Fibroblast of villous mesenchyme (primary cell): ENCODE measurements at places on chromosomes 13 and 19. TPM values are rescaled to one million over a fixed set of nuclear protein-coding genes. Genes with fewer than 3 reads are reported as not detected.

ZNF850 gene
- 3.2 and 3.9 TPM in 2 replicates for total RNA-seq

SIGLEC11 gene
- total RNA-seq: not detected in 2 replicates

SYNE4 gene
- total RNA-seq: 0.32 TPM in 1 of 2 replicates, not detected in the other

DACT3 gene
- total RNA-seq: 5.2 and 11.3 TPM in 2 replicates

LSR gene
- 0.86 and 1.6 TPM in 2 replicates for total RNA-seq

PRSS57 gene
- not detected in 2 replicates for total RNA-seq

LAIR1 gene
- total RNA-seq: under 0.01 TPM in 1 of 2 replicates, not detected in the other

SELENOV gene
- not detected in 2 replicates for total RNA-seq

KLK12 gene
- total RNA-seq: not detected in 2 replicates
